ENCODE measurements at places on chromosomes 6 and 20.

DNA sequence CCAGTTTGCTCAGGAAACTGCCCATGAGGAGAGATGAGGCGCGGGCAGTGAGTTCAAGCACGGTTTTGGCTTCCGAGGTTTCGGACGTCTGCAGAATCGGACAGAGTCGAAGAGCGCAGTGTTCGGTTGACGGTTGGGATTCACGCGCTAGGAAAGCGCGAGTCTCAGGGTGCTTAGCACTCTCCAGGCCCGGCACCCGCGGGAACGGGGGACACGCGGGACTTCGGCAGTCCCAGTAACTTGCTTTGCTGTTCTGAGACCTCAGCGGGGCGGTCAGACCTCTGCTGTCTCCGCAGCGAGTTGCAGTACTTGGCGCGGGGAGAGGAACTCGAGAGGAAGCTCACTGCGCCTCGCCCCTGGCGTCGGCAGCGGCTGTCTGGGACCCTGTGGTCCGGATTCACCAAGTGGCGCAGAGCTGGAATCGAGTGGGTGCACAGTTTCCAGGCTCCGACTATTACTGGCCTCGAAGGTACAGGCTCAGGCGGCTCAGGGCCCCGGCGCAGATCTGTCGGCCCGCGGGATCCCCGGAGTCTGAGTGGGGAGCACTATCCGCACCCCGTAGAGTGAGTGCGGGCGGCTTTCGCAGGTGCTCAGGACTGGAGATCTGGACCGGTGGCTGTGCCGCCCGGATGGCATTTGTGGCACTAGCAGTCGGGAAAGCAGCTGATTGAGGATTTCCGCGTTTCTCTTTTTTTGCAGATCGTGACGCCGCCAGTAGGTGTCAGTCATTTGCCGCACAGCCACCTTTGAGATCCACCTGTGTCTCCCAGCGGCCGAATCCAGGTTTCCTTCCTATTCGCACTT is at the start of gene POM121L2:
Gene POM121L2, minus strand, starts transcription at position 128 of the 804 bp plus-strand sequence. Its CDS starts 103 bp downstream, at position 25.
- DNase-seq, result peak; percentile 80

GRCh38 chr20:20564279-20564678 is 148.2 kb downstream of the RALGAPA2 start:
- no peak for DNase-seq

DNA sequence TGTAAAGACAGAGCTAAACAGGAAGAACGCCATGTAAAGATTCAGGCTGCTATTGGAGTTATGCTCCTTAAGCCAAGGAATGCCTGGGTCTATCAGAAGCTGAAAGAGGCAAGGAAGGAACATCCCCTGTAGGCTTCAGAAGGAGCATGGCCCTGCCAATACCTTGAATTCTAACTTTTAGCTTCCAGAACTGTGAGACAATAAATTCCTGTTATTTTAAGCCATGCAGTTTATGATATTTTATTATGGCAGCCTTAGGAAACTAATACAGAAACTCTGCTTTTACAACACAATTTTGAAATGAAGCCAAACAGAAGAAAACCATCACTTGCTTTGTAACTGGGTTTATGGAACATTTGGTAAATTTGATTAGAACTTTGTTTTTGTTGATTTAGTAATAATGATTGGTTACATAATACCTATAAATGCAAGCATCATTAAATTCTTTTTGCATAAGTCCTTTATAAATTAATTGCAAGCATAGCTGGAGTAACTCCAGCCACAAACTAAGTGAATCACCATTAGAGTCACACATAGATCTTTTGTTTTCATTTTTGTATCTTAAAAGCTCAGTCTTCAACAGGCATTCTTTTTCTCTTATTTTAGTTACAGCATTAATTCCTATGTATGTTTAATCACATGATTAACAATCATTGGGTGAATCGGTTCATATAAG is 33.5 kb upstream of the TSPYL1 start:
- no peak for DNase-seq

DNA sequence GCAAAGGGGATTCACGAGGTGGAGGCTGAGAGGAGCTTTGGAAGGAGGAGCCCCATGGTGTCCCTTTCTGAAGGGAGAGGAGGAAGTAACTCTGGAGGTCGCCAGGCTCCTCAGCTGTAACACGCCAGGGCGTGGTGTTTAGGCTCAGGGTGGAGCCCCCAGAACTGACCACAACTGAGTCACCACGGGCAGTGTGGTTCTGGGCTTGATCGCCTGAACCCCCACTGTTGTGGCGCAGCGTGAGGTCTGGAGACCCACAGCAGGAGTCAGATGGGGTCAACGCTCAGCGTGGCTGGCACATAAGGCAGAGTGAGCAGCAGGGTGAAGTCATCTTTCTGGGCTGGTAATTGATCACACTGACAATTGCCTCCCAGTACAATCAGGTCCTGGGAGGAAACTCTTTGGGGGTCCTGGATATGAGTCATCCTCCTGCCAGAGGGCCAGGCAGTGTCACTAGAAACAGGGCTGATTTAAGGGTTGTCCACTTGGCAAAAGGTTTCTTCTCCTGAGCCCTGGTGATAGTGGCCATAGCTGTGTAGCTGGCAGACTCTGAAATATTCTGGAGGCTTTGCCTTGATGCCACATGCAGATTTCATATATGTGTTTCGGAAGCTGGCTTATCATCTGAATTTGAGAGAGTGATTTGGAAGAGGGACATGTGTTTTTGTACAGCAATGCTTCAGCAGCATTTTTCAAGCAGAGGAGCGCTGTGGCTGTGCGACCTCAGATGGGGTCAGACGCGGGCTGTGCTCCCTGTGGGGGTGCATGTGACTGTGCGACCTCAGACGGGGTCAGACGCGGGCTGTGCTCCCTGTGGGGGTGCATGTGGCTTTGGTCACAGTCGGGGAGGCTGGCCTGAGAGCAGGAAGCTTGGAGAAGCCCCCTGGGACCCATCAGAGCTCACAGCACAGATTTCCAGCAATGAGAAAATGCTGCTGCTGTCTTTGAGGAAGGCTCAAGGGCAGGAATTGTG is 50.0 kb downstream of the SYNJ2 start:
- DNase-seq, result no peak

GRCh38 chr6:114061116-114061515 is 90.2 kb upstream of the HDAC2 start:
- no peak for DNase-seq

GRCh38 chr6:121967631-121968030 is 431.8 kb upstream of the HSF2 start:
- no peak for DNase-seq

GRCh38 chr6:31811645-31812044 is 3.4 kb downstream of the HSPA1L start:
- DNase-seq, result no peak

DNA sequence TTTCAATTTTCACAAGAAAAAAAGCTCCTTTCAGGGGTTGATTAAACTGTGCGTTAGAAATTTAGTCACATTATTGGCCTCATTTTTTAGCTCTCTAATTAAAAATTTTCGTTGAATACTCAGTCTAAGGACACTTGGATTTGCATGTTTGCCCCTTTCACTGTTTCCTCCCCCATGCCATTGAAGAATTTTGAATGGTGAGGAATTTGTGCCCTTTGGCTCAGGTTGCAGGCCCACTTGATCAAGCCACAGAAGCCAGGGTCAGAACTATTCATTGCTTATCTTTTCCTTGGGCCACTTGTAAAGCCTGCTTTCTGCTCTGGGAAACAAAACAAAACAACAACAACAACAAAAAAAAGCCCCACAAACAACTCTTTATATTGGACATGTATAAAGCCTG is 12.2 kb downstream of the LIN28B start:
- DNase-seq, result peak; percentile 40

- DNase-seq, result no peak
Measured at GRCh38 chr6:131367206-131367873, 205.7 kb upstream of the ARG1 start.

- no peak for DNase-seq
Measured at GRCh38 chr20:48600470-48600945, 227.3 kb downstream of the PREX1 start.

DNA sequence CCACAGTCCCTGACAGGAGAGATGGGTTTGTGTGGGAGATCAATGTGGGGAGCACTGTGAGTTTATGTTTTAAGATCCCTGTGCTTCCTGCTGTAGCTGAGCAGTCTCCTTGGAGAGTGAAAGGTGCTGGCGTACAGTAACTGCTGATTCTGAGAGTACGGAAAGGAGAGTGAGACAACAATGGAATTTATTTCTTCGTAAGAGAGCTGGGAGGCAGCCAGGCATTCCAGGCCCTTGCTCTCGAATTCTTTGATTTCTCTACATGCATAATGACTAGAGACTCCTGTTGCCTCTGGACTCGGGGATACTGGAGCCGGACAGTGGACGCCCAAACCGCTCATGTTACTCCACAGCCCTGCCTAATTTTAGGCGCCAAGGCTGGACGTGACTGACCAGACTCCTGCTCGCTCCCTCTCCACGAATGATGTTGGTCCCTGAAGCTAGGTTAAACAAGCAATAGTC is 131.0 kb upstream of the PHACTR1 start:
- DNase-seq, result no peak

GRCh38 chr6:56079751-56080540 is 167.4 kb downstream of the COL21A1 start:
- DNase-seq, result no peak

Measured in HAP-1 (cell line).